B cell (primary cell): ENCODE measurements at places on chromosomes 4 and X. TPM values are rescaled to one million over a fixed set of nuclear protein-coding genes. Genes with fewer than 3 reads are reported as not detected.

GRCh38 chrX:2654436-2655340 lies 36.4 kb upstream of the CD99 start:
- no peak for DNase-seq

GRCh38 chr4:25376754-25377571 lies at the start of gene ANAPC4:
Gene ANAPC4 (plus strand): TSS chr4:25377263. CDS start chr4:25377428, 165 bp downstream.
- peak; percentile 96 for DNase-seq

DNA sequence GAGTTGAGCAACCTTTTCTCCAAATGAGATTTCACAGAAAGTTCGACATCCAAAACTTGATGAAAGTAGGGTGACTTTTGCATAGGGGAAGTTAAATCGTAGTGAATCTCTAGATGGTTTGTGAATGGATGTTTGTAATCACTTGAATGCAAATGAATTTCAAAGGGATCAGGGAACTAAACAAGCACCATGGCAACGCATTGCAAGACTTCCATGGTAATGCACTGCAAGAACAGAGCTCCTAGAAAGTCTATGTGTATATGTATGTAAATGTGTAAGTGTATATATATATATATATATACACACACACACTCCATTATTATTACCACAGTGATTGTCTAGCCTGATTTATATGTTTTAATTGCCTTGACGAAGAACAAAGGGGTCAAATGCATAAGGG lies 27.3 kb downstream of the INTS6L start:
- no peak for DNase-seq

DNA sequence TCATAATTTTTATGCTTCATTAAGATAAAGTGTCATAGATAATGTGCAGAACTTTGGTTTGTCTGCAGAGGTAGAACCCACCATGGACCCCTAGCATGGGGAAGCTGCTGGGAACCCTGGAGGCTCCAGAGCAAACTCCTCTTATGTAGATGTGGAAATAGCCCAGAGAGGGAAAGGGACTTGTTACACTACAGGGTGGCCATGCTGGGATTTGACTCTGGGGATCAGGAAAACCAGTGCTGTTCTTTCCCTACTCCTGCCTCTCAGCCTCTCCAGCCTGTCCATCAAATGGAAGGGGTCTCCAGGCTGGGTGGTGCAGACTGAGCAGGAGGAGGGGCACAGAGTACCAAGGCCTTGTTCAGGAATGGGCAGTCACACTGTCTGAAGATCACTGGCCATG lies 54.2 kb downstream of the MSX1 start:
- no peak for DNase-seq

DNA sequence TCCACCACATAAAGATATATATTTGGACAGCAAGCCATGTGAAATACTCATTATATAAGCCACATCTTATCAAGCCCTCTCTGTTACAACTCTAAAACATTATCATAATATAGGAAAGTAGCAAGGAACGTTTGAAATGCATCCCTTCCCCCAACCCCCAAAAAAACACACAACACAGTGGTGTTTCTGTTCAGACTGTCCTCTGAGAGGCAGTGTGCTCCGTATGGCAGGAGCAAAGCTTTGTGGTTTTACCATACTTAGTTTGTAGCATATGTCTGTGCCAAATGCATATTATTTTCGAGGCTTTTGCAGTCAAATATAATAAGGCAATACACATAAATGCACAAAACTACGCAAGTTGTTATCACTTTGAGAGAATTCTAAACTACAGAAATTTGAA lies 194.2 kb downstream of the RAPGEF2 start:
- DNase-seq, result no peak

- no peak for DNase-seq
Measured at GRCh38 chrX:42094218-42094617, 170.9 kb upstream of the CASK start.

DNA sequence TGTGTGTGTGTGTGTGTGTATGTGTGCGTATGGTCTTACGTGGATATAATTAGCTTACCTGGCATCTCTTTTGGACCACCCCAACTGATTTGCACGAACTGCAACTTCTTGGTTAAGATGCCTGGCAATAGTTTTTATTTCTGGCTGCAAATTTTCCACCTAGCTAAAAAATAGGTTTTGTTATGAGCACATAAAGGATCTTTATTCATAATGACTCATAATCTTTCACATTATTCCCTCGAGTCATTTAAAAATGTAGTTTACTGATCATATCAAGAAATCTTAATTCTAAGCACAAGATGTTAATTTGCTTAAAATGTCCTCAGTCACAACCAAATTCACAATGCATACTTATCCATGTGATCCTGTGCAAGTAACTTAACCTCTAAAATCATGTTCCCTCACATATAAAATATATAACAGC lies 1.5 kb downstream of the COX18 start:
- no peak for DNase-seq

- DNase-seq, result no peak
Measured at GRCh38 chrX:97995834-97996233, 1112.1 kb downstream of the RPA4 start.

DNA sequence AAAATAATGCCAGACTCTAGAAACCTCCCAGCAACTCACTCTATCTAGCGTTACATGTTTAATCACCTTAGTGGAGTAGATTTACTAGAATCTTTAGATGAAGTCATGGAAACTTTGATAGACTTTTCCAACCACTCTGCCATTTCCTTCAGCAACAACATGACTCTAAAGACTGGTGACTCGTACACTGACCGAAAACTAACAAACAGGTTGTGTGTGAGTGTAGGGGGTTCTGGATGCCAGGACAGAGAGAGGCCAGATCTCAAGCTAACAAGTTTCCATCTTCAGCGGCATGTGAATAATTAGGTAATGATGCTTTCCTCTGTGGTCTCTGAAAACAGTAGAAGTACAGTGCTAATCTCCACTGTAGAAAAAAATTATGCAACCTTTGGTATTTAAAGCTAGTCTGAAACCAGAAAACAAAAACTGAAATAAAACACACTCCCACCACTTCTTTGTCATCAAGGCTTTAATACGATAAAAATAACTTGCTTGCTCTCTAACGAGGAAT lies 286.4 kb downstream of the PRDM5 start:
- no peak for DNase-seq

DNA sequence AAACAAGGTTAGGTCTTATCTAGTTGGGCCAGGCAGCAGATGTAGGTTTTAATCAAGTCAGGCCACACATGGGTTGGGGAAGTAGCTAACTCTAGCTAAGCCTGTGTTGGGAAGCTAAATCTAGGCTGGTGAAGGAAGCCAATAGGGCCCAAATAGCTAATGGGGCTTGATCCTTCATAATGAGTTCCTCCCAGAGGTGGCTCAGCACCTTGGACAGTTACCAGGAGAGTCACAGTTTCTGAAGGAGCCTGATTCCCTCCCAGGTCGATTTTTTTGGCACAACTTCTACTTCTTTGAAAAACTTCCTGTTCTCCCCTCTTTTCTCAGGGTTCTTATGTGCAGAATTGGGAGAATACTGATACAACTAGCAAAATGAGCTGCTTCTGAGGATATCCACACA lies 242.5 kb upstream of the PRPS2 start:
- no peak for DNase-seq

DNA sequence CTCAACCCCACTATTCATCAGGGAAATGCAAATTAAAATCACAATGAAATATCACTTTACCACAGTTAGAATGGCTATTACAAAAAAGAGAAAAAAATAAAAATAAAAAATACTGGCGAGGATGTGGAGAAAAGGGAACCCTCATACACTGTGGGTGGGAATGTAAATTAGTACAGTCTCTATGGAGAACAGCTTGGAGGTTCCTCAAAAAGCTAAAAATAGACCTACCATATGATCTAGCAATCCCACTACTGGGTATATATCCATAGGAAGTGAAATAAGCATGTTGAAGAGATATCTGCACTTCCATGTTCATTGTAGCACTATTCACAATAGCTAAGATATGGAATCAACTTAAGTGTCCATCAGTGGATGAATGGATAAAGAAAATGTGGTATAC lies 50.5 kb upstream of the PAGE1 start:
- no peak for DNase-seq

- DNase-seq, result no peak
Measured at GRCh38 chr4:135382280-135382959, 1180.8 kb upstream of the PABPC4L start.

DNA sequence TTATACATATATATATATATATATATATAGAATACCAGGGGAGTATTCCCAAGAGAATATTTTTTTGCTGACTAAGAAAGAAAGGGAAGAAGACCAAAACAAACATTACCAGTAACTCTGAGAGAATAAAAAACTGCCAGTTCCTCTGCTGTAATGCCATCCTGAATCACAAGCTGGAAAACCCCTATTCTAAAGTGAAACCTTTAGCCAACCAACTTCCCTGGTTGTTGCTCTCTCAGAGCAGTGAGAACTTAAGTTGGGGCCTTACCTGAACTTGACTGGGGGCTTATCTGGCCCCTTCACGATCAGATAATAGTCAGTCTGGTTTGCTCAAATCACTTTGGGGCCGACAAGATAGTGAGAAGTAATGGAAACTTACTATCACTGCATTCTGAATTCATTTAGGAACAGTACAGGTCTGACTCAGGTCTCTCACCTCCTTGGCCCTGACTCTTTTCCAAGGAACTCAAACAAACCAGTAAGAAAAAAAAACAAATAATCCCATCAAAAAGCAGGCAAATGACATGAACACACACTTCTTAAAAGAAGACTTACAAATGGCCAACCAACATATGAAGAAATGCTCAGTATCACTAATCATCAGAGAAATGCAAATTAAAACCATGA lies 62.5 kb downstream of the CD40LG start:
- peak; percentile 72 for DNase-seq

DNA sequence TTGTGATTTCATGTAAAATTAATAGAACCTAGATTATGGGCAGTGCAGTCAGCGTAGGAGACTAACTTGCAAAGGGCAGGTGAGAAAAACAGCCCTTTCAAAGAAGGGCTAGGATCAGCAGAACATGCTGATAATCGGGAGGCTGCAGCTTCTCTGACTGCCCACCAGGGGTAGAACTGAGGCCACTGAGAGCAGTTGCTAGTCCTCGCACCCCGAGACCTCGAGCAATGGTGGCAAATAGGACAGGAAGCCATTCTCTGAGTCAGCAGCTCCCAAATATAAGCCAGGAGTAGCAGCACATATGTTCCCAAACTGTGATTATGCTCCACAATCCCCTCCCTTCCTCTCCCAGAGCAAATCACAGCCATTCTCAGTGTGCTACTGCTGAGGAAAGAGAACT lies 186.5 kb downstream of the MSL3 start:
- DNase-seq, result peak; percentile 1

DNA sequence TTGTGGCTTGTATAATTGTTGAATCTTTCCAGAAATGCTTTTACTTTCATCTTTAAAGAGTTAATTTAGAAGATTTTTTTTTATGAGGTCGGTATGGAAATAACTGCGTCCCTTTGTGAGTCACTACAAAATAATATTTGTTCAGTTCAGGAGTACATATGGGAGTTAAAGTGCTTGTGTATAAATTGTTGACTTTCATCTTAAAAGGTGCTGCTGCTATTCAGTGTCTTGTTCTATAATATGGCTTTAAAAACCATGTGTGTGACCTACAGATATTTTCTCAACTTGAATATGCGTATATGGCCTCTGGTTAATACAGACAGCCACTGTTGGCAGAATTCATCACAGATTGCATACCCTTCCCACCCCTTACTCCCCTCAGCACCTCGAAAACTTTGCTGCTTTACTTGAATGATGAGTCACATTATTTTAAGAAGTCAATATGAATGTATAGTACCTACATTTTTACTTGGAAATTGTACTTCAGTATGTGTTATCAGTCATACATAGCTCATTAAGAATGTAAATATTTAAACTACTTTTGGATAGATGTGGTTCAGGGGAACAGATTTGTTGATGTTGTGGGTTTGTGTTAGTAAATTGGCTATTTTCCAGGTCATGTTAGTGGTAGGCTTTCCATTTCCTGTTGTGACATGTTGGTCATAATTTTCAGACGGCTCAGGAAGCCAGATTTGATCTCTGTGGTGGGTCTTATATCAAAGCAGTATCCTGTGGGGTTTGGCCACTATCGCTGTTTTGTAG lies 1.5 kb downstream of the CLCN3 start:
- DNase-seq, result peak; percentile 24

DNA sequence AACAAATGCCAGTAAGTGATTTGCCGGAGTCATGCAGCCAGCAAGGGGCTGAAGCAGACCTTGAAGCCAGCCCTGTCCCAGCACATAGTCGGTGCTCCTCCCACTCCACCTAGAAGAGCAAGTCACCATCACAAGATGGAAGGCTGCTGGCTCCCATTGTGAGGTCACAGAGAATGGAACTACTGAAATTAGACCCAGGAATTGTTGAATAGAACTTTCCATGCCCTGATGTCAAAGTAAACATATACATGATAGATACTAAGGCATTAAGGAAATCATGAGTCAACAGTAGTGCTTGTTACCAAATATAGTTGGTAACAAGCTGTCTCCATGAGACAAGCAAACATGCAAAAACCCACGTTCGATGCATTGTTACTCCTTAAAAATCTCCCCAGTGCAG lies 177.1 kb upstream of the MID1 start:
- DNase-seq, result no peak

DNA sequence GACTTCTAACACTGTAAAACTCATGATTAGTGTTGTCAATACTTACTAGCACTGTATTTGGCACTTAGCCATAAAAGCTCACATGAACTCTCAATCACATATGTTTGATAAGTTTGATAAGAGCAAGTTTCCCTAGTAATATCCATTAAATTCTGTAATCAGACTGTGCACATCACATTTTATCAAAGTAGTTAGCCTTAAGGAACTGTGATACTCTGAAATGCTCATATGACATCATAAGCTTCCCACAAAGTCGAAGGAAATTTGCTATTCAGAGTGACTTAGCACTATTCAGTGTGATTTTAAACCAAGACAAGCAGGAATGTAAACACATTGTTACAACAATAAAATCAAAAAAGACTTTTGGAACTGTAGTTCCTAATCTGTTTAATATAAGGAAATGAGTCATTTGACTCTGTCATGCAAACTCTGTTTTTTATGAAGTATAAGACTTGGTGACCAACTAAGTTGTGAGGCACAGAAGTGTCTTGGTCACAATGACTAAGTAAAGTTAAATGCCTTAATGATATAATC lies 6.7 kb downstream of the SLC7A11 start:
- DNase-seq, result no peak

- no peak for DNase-seq
Measured at GRCh38 chr4:82049294-82049693, 324.5 kb downstream of the HNRNPD start.

DNA sequence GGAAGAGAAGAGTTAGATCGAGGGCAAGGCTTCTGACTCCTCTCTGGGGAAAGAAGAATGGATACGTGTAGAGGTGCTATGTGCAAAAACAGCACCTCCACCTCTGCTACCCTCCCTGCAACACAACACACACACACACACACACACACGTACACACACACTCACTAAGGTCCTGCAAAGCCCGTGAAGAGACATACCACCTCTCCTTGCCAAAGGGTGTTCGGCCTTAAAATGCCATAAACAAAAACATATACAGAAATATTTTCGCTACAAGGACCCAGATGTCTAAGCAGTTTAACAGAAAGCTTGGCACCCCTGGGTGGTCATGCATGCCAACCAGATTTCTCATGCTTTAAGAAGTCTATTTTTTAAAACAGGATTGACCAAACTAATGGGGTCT lies 1.5 kb downstream of the TIFA start:
- DNase-seq, result peak; percentile 40

C4orf54 gene
- polyA plus RNA-seq, result not detected in 2 replicates

NPY5R gene
- polyA plus RNA-seq, result not detected in 2 replicates

SMIM14 gene
- polyA plus RNA-seq, result 33.4 and 38.9 TPM in 2 replicates

MAP7D2 gene
- 0.54 and 1.6 TPM in 2 replicates for polyA plus RNA-seq

MAGEA9 gene
- not detected in 2 replicates for polyA plus RNA-seq

AKAP14 gene
- not detected in 2 replicates for polyA plus RNA-seq

SHROOM2 gene
- polyA plus RNA-seq, result not detected in 2 replicates

ZXDA gene
- polyA plus RNA-seq, result 7.5 and 7.6 TPM in 2 replicates
